Stimulated activated CD8-positive, alpha-beta memory T cell treated with anti-CD3 and anti-CD28 coated beads, Interleukin-12 subunit alpha, Interleukin-12 subunit beta, amount 100 ng/mL, for 1 hour (primary cell): ENCODE measurements at places on chromosomes 1 and 21.

DNA sequence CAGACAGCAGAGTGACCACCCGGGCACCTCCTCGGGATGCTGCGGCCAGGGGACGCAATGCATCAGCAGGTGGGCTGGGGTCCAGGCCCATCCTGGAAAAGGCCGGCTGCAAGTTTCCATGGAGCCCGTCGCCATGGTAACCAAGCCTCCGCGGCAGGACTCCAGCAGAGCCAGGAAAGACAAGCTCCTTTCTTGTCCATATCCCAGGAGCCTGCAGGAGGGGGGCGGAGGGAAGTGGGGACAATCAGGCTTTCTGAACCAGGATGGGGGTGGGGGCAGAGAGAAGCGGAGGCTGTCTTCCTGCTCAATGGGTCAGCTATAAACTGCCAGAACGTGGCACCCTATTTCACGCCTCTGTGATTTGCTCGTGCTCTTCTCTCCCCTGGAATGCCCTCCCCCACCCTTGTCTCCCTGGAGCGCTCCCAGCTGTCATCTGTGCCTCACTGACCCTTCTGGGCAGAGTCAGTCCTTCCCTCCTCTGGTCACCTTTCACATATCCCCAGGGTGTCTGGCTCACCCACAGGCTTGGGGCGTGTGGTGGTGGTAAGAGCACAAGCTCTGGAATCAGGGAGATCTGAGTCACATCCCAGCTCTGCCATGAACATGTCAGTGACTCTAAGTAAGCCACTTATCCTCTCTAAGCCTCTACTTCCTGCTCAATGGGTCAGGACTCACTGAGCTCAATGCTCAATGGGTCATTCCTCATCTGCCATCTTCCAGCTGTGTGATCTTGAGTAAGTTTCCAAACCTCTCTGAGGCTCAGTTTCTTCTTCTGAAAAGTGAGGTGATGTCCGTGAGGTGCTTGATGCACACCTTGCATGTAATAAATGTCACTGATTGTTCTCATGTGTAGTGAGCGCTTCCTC lies 58.9 kb upstream of the LAPTM5 start:
- DNase-seq = no peak

GRCh38 chr1:160149233-160149632 lies 2.2 kb upstream of the ATP1A4 start:
- DNase-seq = no peak

GRCh38 chr1:199044191-199044590 lies 405.4 kb downstream of the PTPRC start:
- DNase-seq = no peak

DNA sequence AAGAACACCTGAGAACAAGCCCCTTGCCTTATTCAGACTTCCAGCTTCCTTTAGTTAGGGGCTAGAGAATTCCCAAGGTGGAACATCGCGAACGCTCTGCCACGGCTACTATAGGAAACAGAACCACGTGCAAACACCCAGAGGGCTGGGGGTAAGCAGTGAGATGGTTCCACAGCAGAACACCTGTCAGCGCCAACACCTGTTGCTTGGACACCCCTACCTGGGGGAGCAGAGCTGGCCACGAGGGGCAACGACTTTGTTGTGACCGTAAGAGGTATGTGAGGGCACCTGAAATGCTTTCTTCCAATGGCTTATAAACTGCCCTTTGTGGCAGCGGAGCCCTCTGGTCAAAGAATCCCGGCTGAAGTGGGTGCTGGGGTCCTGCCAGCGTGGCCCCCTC lies 50.7 kb downstream of the MRPL37 start:
- DNase-seq = no peak

DNA sequence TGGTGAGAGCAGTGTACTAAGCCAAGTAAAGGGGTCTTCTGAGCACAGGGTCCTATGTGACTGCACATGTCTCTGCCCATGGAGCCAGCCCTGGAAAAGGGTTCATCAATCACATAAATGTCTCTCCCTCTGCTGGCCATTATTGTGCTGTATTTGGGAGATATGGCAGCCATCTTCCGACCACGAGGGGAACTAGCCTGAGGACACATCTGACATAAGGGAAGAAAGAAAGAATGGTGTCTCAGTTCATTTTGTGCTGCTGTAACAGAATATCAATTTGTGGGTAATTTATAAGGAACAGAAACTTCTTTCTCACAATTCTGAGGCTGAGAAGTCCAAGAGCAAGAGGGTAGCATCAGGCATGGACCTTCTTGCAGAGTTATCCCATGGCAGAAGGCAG lies 55.1 kb upstream of the GJA5 start:
- no peak for DNase-seq

- no peak for DNase-seq
Measured at GRCh38 chr1:247540581-247540980, 4.3 kb upstream of the OR2C3 start.

GRCh38 chr1:203283597-203283996 lies 21.7 kb upstream of the BTG2 start:
- DNase-seq = no peak

DNA sequence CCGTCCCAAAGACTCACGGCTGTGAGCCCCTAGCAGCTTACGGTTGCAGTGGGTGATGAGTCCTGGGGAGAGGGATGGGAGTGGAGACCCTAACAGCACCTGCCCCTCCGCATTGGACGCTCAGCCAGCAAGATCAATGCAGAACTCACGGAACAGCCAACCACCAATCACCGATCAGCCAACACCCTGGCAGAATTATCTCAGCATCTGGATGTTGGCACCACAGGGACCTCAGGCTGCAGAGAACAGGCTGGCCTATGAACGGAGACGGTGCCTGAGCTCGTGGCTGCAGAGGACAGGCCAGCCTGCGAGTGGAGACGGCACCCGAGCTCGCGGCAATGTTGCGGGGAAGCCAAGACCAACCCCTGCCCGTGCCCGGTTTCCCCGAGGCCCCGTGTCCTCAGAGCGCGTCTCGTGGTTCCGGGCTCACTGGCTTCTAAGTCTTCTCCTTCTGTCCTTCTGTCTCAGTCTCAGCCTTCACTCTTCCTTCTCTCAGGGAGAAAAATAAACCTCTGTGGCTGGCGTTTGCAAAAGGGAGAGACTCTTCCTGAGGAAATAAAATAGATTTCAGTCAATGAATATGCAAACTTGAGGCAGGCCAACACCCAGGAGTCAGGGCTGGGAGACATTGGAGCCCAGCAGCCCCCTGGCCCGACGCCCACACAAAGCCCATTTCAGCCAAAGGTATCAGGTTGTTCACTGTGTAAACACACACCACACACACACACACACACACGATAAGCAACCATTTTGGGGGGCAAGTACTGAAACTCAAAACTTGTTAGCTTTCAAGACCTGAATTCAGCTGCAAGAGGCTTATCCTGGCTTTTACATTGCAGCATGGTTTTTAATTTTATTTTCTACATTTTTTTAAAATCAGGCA lies 67.8 kb downstream of the SIK1 start:
- DNase-seq = no peak

DNA sequence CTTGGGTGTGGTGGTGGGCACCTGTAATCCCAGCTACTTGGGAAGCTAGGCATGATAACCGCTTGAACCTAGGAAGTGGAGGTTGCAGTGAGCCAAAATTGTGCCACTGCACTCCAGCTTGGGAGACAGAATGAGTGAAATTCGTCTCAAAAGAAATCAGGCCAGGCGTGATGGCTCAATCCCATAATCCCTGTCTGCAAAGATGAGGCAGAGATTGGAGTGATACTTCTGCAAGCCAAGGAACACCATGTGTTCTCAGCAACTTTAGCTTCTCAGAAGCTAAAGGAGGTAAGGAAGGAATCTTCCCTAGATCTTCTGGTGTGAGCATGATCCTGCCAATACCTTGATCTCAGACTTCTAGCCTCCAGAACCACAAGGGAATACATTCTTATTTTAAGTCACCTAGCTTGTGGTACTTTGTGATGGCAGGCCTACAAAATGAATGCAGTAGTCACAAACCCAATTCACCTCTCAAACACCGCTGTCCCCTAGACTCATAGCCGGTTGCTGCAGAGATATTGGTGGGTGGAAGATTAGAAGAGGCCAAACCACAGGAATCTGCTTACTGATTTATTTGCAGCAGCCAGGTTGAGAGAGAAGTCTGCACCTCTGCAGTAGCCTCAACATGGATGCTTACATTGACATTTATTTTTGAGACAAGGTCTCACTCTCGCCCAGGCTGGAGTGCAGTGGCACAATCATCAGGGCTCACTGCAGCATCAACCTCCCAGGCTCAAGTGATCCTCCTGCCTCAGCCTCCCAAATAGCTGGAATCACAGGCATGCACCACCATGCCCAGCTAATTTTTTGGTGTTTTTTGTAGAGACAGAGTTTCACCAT lies 18.6 kb downstream of the L1TD1 start:
- no peak for DNase-seq

DNA sequence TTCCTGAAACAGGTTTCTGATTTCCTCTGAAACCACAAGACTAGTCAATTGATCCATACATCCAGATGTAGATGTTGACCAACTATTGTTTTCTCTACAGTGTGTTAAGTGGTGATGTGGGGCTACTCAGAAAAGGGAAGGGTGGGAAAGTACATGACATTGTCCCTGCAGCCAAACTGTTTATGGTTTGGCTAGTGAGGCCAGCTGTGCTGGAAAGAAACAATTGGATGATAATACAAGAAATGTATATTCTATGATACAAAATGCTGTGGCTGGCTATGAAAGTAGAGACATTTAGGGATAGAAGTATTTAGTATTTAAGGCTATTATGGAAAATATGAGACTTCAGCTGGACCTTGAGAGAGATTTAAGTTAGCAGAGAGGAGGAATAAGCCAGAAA lies 244.5 kb downstream of the ADGRL2 start:
- no peak for DNase-seq

GRCh38 chr1:177286396-177286795 lies 115.6 kb downstream of the BRINP2 start:
- no peak for DNase-seq

DNA sequence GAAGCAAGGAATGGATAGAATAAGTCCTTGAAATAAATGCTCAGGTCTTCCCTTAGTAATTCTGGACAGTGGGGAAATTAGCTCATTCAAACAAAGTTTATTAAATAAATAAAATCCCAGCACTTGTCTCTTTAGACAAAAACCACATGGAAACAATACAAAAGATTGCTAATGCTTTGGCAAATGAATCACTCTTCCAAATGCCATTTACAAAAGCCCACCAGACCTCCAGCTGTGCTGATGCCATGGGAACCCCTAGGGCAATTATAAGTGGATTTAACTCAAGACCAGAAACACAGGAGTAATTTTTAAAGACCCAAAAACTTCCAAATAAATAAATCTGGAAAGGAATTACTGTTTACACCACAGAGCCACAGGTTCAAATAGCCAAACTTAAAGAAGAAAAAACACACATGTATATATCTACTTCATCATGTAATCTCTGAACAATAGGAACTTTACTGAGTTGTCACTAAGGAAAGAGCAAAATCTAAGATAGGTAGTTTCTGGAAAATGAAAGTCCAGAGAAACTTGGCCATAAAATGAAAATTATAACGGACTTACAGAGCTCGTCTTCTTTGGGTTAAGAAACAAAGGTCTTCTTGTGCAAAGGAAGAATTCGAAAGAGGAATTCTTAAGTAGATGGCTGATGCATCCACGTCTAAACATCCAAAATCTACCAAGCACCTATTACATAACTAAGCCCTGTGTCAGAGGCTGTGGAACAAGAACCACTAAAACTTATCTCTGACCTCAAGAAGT lies 399.4 kb downstream of the SMYD3 start:
- no peak for DNase-seq

DNA sequence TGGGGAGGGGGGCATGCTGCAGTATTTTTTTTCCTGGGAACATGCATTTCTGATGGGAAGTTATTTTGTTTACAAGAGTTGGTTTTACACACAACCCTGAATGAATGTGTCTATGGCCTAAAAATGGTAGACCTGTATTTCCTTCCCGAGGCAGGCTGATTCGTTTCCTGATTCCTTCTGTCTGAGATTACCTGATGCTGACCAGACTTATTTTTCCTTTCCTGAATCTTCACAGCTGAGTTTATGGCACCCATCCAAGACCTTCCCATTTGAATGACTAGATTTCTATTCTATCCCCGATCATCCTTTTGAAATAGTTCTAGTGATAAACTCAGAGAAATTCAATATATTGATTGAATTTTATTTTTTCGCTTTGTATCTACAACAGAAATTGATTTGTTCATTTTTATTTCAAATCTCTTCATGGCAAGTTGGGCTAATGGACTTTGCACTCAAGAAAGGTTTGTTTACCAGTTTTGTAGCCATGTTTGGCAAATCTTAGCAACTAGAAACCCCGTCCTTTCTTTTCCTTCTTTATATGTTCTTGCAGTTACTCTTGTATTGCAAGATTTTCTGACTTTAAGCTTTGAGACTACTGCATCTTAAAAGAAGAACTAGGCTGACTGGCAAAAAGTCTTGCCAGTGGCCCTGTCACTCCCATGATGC lies 15.9 kb upstream of the PLEKHM2 start:
- DNase-seq = no peak

DNA sequence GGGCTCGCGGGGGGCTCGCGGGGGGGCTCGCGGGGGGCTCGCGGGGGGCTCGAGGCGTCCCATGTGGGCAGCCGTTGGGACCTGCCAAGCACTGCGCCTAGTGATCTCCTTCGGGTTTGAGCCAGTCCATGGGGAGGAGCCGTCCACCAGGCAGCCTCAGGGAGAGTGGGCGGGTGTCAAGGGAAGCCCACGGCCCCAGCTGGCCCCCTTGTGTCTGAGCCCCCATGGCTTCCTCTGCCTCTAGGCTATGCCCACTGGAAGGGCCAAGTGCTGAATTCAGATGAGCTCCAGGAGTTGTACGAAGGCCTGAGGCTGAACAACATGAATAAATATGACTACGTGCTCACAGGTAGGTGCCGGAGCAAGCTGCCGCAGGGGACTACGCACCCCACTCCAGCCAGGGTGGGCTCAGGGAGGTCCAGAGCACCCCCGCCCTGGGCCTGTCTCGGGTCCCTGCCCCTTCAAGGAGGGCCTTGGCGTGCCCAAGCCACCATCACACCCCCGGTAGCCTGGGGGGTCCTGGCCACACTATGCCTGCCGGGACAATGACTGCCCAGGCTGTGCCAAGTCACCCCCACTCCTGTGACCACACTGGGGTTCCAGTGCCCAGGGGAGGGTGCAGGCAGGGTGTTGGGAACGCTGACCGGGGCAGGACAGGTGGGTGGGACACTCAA lies 22.6 kb downstream of the PDXK start:
- DNase-seq = no peak

- DNase-seq = no peak
Measured at GRCh38 chr1:214446772-214447556, 104.4 kb downstream of the PTPN14 start.

GRCh38 chr21:28704746-28705145 lies 287.9 kb downstream of the LTN1 start:
- no peak for DNase-seq

DNA sequence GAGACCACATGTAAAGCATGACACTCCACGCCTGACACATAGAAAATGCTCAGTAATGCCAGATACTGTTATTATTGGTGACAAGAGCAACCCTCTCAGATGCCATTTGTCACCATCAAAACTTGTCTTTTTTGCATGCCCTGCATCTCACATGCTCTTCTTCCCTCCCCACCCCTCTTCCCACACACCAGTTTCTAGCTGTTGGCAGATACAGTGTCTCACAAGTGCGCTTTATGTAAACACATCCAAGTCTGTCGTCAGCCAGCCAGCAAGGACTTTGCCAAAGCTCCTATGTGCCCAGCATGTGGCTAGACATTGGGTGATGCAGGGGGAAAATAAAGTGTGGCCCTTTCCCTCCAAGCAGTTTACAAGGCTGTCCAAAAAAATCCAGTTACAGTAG lies 44.9 kb upstream of the EPHA8 start:
- DNase-seq = no peak

GRCh38 chr1:15744122-15744679 lies 1.9 kb downstream of the TMEM82 start:
- no peak for DNase-seq

GRCh38 chr1:77065693-77066342 lies 153.4 kb downstream of the PIGK start:
- no peak for DNase-seq

- no peak for DNase-seq
Measured at GRCh38 chr1:1287288-1288110, 7.3 kb downstream of the SCNN1D start.
